ENCODE measurements at places on chromosomes 1 and 21.

GRCh38 chr1:199018471-199019135, 379.8 kb downstream of the PTPRC start:
- no peak for DNase-seq

DNA sequence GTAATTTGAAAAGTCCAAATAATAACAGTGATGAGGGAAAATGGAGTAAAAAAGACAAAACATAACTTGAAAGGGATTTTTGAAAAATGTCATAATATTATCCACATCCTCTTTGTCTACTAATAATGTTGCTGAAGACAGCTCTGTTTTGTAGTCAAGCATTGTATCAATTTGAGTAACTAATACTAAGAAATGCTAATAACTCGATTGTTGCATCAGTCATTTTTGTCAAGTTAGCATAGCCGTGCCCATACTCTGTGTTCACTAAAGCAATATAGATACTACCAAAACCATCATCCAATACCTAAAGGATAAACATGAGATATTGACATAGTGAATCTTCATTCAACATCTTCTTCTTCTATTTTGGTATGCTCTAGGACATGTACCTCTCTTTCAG, 17.3 kb downstream of the PDC start:
- no peak for DNase-seq

DNA sequence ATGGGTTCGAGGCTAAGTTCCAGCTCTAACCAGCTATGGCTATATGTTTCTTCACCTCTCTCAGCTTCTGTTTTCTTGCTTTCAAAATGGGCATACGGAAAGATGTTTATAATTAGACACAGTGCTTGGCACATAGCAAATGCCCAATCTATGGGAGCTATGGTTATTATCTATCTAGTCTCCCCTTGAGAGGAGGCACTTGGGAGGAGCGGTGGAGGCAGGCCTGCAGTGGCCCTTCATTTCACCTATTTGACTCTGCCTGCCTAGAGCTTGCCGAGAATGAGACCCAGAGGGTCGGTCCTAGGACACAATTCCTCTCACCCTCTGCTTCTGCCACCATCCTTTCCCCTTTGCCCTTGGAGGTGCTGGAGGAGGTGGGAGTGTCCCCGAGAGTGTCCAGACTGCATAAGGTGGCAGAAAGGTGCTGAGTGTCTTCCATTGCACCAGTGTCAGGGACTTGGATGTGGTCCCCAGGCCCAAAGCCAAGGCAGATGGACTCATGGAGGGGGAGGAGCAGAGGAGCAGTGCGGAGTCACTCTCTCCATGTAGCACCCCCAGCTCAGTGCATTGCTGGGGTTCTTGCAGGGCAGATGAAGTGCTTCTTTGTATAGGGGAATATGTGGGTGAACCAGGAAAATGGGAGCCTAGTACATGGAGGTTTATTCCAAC, 9.0 kb downstream of the LGR6 start:
- DNase-seq: no peak

GRCh38 chr1:27872802-27873551, 633 bp downstream of the THEMIS2 start:
- no peak for DNase-seq

DNA sequence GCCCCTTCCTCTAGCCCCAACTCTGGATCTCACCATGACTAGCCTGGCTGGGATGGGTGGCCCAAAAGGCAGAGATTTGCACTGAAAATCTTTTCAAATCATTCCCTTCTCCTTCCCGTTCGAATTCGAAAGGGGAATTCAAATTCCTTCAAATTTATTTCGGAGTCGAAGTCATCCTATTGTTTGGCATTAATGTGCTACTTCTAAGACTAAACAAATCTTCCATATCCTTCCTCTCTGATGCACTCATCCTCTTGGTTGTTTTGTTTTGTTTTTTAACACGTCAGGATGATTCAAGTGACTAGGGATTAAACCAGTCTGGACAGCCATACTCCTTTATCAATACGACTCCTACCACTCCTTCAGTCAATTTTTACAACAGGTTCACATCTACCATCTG, 95.5 kb upstream of the SGIP1 start:
- no peak for DNase-seq

DNA sequence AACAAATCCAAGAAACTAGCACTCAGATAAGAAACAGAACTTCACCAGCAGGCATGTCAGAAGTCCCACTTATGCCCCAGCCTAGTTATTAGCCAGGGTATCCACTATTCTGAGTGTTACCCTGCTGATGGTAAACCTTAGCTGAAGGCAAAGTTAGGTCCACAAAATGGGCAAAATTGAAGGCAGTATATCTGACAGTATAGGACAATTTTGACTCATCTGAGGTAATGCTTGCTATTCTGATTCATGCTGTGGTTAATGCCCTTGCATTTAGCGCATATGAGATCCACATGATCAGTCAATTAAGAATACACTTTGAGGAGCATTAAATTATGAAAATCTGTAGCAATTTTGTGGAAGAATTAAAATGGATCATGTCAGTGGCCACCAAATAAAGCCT, 15.1 kb downstream of the IFI44 start:
- no peak for DNase-seq

DNA sequence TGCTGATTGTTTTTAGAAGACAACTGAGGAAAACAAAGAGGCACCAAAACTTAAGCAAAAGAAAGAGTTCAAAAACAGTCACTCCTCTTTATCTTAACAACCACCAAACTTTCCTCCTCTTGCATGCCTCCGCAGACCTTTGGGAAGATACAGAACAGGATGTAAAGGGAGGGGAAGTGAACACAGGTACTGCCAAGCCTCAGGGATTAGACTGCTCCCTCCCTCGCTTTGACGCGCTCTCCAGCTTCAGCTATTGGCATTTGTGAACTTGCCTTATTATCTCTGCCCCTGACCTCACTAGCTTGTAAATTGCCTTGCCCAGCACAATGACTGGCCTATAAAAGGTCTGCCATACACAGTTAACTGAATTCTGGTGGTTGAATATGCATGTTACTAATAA, 4.8 kb upstream of the SRP9 start:
- DNase-seq: no peak

GRCh38 chr1:108050911-108051629, 86.1 kb upstream of the VAV3 start:
- no peak for DNase-seq

GRCh38 chr1:34825455-34826091, 32.8 kb downstream of the GJA4 start:
- no peak for DNase-seq

- no peak for DNase-seq
Measured at GRCh38 chr1:46480959-46481646, 8.5 kb upstream of the DMBX1 start.

- no peak for DNase-seq
Measured at GRCh38 chr1:16207318-16208269, 4.9 kb downstream of the ARHGEF19 start.

- DNase-seq: no peak
Measured at GRCh38 chr1:77540501-77541161, 141.8 kb downstream of the ZZZ3 start.

DNA sequence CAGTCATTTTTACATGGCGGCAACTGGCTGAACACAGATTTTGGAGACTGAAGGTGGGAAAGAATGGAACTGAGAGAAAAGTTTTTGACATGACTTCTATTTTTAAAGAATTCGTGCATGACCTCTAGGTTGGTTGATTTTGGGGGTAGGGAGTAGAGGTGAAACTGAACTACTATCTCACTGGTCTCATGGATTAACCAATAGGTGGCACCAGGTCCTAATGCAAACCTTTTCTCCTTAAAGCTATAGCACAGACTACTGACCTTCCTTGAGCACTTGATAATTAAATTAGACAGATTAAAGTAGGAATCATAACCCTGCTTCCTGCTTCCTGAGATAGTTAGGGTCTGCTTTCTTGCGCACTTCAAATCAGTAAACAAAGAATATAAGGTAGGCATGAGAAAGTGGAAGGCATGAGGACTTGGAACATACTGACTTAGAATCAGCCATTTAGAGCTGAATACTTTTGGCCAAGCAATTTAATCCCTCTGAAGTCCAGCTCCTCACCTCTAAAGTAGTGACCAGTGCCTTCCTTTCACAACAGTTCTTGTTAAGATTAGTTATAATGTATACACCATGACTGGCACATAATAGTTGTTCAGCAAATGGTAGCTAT, 206.0 kb downstream of the CENPF start:
- DNase-seq: no peak

DNA sequence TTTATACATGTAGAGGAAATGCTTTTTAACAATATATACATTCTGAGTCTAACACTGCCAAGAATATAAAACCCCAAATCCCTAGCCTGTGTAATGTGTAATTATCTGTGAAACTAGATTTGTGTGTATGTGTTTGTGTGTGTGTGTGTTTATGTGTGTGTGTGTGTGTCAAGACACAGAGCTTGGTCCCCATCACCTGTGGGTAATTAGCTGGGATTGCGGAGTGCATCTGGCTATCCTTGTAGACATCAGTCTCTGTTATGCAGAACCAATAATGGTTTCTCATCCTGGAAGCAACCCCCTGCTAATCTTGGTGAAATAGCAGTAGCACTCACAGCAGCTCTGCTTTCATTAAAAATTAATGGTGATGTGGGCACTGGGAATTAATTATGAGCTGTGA, 26.3 kb upstream of the ST6GALNAC3 start:
- DNase-seq: no peak

- DNase-seq: no peak
Measured at GRCh38 chr1:196409586-196409985, 198.7 kb downstream of the KCNT2 start.

- no peak for DNase-seq
Measured at GRCh38 chr1:181981821-181982220, 79.7 kb downstream of the ZNF648 start.

DNA sequence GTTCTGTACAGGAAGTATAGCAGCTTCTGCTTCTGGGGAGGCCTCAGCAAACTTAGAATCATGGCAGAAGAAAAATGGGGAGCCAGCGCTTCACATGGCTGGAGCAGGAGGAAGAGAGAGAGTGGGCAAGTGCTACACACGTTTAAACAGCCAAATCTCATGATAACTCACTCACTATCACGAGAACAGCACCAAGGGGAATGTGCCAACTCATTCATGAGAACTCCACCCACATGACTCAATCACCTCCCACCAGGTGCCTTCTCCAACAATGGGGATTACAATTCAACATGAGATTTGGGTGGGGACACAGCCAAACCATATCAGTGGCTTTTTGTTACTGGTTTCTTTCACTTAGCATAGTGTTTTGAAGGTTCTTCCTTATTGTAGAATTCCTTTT, 138.6 kb downstream of the SYT14 start:
- no peak for DNase-seq

GRCh38 chr21:43895196-43895595, 30.2 kb downstream of the AGPAT3 start:
- no peak for DNase-seq

- no peak for DNase-seq
Measured at GRCh38 chr1:34213956-34214355, 37.2 kb downstream of the C1orf94 start.

- DNase-seq: no peak
Measured at GRCh38 chr1:204961765-204962419, 81.1 kb upstream of the CNTN2 start.

DNA sequence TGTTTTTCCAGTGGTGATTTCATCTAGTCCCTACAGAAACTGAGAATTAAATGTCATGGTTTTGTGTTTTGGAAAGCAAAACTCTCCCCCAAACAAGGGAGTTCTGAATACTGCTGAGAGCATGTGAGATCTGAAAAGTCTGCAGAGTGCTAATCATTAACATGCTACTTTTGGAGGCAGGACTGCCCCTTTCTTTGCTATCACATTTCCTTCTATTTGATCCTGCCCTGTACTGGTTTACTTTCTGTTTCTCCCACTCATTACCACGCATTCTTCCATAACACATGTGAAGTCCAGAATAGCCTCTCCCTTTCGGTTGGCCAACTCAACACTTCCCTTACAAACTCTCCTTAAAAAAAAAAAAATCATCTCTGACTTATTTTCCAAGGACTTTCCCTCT, 63.6 kb downstream of the GADD45A start:
- no peak for DNase-seq

GRCh38 chr1:205804605-205805004, 8.4 kb downstream of the SLC41A1 start:
- DNase-seq: no peak

DNA sequence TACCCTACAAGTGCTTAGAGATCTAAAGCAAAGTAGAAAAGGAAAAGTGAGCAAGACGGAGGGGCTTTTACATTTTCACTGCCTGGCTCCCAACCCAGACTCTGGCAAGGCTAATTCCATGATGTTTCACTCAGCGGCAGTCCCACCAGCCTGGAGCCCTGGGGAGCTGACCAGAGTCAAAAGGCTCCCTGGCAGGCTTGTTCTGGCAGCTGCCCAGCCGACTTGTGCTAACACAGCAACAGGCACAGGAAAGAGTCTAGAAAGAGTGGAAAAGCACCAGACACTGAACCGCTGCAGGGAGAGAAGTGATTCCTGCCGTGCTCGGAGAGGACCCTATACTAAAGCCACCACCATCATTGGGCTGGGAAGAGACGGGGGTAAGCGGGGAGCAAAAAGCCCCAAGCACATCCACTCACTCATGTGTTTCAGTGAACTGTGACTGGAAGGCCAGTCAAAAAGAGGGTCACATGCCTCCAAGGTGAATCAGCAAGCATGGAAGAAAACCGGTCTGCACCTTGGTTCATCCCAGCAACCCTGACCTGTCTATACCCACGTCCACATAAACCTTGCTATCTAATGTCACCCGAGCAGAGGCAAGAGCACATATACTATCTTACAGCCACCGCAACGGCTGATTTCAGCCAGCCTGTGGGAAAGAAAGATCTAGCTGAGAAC, 8.0 kb downstream of the SMIM12 start:
- DNase-seq: no peak

GRCh38 chr1:70083519-70083918, 121.9 kb downstream of the LRRC40 start:
- no peak for DNase-seq

DNA sequence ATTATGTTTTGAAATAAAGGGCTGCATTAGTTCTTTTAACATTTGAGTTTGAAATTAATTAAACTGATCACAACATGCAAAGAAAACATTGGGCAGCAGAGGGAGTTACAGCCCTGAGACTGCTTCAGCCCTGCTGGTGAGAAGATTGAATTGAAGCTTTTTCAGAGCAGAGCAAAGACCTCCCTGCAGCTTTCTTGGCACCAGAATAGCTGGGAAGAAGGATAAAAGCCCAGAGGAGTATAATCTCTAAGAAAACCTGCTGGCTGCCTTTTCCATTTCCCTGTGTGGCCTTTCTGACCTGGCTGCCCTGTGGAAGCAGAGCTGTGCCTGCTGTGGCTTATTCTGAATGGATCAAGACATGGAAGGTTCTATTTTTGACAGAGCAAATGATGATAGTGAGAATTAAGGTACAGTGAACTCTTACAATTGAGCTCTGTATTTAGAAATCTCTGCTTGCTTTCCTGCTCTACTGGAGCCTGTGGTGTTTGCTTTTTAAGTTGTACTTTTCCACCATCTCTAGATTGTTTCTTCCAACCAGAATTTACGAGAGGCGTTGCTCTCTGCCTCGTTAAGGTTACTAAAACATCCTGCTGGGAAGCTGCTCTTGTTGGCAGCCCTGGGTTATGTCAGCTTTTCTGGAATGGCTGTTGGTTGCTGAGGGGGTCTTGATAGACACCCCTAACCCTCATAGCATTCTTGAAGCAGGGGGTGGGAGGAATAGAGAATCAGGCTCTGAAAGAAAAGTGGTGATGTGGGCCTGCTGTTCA, 9.9 kb downstream of the SNRPE start:
- peak; percentile 21 for DNase-seq

Measured in SIG-M5 (cell line).